CD4-positive, alpha-beta T cell treated with Interleukin-17A for 1 hour (primary cell): ENCODE measurements at places on chromosomes 7 and 10.

GRCh38 chr7:47415318-47416212 lies 166.3 kb downstream of the TNS3 start:
- no peak for DNase-seq

- DNase-seq: no peak
Measured at GRCh38 chr10:128420623-128421022, 294.4 kb upstream of the MKI67 start.

GRCh38 chr7:36279926-36280315 lies 109.7 kb upstream of the ANLN start:
- DNase-seq: no peak

DNA sequence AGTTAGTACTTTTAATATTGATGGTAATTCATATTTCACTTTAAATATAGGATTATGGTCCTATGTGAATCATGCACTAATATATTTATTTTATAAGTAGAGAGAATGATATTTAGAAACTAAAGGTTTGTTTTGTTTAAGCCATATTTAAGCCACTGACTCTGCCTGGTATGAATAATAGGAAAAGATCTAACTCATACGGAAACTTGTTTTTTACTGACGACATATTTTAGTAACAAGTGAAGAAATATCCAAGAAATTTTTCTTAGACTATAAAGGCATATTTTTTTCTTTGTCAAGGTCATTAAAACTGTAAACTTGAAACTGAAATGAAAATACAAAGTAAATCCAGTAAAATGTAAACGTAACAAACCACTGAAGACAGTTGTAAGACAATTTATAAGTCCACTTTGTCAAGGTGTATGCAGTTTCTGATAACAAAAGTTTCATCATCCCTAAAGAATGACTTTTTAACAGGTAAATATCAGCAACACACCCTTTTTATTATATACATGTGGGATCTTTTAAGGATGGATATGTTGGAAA lies 147.1 kb downstream of the PHF14 start:
- DNase-seq: no peak

GRCh38 chr10:26093229-26093628 lies 123.3 kb upstream of the GAD2 start:
- no peak for DNase-seq

DNA sequence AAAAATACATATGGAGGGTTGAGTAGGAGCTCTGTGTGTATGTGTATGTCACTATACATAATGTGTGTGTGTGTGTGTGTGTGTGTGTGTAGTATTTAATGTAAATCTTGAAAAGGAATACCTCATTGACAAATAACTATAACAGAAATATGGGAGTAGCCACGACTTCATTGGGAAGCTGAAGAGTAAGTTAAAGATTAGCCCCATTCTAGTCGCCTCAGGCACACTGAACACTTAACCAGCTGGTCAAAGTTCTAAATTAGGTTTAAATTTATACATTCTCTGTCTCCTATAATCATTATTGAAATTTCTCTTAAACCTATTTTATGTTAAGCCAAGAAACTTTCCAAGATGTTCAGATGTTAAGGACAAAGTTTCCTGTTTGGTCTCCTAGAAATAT lies 45.3 kb downstream of the FAM13C start:
- no peak for DNase-seq

DNA sequence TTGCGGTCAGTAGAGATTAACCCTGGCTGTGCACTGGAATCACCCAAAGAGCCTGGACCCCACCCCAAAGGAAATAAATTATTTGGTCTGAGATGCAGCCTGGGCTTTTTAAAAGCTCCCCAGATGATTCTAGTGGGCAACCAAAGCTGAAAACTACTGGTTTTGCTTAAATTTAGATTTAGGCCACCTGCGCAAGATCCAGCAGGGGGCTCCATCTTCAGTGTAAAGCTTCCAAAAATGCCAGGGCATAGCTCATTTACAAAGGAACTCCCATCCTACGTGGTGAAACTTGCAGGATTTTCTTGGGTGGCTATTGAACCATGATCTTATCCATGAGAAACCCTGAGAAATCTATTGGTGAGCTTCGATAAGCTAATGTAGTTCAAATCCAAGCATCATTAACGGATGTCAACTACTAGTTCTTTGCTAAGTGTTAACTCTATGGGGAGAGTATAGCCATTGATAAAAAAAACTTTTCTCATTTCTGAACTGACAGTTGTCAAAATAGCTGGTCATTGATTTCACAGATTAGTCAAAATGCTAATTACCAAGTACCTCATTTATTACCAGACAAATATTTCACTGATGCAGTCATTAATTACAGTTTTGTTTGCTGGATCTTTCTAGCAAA lies 315.3 kb downstream of the LHFPL3 start:
- no peak for DNase-seq

DNA sequence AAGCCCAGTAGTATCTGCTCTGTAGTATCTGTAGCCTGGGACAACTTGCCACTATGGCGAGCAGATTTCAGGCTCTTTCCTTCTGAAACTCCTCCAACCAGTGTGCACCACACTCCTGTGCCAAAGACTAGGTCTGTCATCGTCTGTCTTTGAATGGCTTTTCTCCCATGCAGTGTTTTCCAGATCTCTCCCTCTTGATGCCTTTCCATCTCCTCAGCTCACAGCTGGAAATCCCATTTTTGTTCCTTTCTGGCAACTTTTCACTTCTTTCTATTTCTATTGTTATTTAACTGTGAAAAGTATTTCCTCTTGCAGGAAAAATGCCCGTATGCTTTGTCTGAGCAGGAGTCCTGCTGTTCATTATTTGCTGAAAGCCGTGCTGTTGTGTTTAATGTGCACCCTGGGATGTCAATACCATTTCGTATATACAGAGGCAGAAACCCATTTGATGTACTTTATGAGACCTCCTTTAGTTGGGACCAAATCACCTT lies 373.7 kb downstream of the PHTF2 start:
- no peak for DNase-seq

DNA sequence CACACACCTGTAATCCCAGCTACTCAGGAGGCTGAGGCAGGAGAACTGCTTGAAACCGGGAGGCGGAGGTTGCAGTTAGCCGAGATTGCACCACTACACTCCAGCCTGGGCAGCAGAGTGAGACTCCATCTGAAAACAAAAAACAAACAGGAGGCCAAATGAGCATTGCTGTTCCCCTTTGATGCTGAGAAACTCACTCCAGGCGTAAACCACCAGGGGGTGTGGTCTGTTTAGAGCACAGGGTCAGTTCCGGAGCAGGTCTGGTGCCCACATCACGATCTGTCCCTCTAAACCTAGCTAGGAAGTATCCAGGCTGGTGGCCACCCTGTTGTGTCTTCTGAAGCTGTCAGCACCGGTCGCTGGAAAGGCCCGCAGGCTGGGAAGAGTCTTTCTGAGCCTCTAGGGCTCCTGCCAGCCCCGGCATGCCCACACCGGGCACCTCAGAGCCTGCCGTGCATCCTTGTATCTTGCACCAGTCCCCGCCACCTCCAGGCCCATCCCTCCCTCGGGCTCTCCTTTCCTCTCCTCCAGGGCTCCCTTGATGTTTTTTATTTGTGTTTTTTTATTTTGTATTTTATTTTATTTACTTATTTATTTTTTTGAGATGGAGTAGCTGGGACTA lies 66.3 kb upstream of the SH2B2 start:
- DNase-seq: no peak

GRCh38 chr10:80414142-80414895 lies 6.0 kb downstream of the PRXL2A start:
- no peak for DNase-seq

GRCh38 chr7:92460109-92460508 lies 12.8 kb downstream of the GATAD1 start:
- DNase-seq: no peak
